ENCODE measurements at places on chromosomes 7 and 10.

DNA sequence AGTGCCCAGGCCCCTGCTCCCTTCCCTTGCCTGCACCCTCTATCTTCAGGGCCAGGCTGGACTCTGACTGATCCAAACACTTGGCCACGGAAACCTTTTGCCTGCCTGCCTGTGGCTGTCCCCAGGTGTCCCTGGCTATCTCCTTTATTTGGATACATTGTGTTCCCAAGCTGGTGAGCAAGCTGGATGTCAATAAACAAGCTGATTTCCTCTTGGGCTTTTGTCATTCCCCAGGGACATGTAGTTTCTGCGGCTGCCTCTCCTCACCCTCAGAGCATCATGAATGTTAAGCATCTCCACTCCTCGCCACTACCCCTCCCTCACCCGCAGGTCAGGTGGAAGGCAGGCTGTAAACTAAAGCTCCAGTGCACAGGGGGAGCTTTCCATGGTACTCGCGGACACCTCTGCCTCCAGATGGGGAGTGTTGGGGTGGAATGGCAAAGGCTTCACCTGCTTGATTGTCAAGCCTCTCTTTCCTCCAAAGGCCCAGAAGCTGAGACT, 6.9 kb downstream of the GHRHR start:
- DNase-seq: no peak

- no peak for DNase-seq
Measured at GRCh38 chr10:35578618-35578956, 26.6 kb upstream of the GJD4 start.

GRCh38 chr10:17859492-17860156, 50.5 kb downstream of the MRC1 start:
- no peak for DNase-seq

- peak; percentile 30 for DNase-seq
Measured at GRCh38 chr7:150631866-150632864, at the start of gene GIMAP6. Gene GIMAP6 (minus strand): TSS chr7:150632385. CDS start chr7:150630142, 2,243 bp downstream.

- DNase-seq: no peak
Measured at GRCh38 chr10:103549349-103549685, 55.8 kb downstream of the NEURL1 start.

DNA sequence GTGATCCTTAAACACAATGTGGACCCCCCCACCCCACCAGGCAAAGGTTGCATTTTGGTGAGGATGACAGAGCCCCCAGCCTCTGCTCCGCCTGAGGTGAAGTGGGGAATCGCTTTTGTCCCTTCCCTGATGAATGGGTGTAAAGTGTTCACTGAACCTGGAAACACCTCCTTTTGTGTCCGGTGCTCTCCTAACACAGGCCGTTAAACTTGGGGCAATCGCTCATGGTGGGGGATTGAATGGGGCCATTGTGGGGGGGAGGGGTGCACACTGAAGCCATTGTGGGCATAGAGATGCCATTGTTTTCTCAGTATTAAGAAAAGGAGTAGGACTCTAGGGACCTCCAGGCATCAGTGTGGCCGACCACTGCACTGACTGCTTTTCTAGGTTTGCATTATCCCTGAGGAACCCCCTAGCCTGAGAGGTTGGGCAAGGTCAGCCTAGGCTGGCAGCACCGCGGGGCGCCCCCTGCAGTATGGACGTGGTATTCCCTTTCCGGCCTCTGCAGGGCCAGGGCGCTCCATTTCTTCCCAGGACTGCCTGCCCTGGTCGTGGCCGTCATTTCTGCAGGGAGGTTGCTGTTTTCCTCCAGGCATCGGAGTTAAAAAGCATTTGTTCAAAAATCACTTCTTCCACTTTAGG, 158.3 kb downstream of the TCF7L2 start:
- peak; percentile 11 for DNase-seq

DNA sequence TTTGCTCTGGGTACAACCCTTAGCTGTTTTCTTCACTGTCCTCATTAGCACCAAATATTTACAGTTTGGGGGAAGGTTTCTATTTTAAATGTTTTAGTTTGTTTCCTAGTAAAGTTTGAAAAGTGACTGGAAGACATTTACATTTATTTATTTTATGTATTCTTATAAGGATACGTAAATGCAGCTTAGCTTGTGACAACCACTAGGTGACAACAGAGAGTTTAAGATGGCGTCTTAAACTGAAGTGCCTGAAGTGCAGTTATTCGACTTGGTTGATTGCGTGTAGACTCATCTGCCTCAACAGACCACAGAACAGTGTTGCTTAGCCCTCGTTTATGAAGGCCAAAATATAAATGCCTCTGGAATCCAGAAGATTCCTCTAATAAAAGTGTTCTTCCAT, 378.2 kb upstream of the MYO3A start:
- no peak for DNase-seq

- DNase-seq: no peak
Measured at GRCh38 chr10:86659161-86659691, 4.9 kb downstream of the OPN4 start.

GRCh38 chr7:150946421-150947240, 31.5 kb downstream of the KCNH2 start:
- no peak for DNase-seq

GRCh38 chr7:102452451-102452850, 12.2 kb downstream of the ALKBH4 start:
- no peak for DNase-seq

GRCh38 chr10:24047176-24047575, 161.8 kb upstream of the KIAA1217 start:
- DNase-seq: no peak

- no peak for DNase-seq
Measured at GRCh38 chr7:194252-195009, 2.1 kb downstream of the FAM20C start.

DNA sequence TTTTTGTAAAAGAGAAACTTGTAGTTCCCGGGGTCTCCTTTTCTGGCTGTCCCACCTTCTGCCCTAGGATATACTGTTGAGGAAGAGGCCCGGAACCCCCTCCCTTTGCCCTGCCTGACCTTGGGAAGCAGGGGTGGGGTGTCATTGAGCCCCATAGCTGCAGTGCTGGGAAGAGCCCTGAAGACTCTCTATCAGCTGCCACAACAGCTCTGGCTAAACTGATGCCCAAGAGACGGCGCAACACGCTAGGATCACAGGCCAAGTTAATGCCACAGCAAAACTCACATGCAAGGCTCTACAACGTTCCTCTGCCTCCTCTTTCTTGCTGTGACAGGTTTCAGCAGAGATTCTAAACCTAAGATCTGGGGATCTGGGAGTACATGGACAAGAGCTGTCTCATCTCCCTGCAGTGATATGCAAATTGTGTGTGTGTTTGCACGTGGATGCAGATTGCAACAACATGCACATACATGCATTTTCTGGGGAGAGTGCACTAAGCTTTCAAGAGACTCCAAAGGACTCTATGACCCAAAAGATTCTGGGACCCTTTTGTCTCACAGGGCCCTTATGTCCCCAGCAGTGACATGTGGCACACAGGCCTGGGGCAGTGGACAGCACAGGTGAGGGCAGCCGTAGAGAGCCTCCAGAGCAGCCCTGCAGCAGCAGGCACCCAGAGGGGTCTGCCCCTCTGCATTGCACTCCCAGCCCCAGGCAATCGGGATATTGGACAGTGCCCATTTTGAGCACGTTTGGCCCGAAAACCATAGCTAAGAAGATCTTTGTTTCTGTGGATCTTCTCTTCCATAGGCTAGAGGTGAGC, 2.5 kb downstream of the RASSF4 start:
- no peak for DNase-seq

- DNase-seq: no peak
Measured at GRCh38 chr10:120145107-120145506, 252.6 kb downstream of the SEC23IP start.

Measured in stimulated activated CD4-positive, alpha-beta T cell treated with anti-CD3 and anti-CD28 coated beads, Interleukin-2, amount 100 ng/mL, for 48 hours (primary cell).